ENCODE measurements at places on chromosomes 2 and 18.

DNA sequence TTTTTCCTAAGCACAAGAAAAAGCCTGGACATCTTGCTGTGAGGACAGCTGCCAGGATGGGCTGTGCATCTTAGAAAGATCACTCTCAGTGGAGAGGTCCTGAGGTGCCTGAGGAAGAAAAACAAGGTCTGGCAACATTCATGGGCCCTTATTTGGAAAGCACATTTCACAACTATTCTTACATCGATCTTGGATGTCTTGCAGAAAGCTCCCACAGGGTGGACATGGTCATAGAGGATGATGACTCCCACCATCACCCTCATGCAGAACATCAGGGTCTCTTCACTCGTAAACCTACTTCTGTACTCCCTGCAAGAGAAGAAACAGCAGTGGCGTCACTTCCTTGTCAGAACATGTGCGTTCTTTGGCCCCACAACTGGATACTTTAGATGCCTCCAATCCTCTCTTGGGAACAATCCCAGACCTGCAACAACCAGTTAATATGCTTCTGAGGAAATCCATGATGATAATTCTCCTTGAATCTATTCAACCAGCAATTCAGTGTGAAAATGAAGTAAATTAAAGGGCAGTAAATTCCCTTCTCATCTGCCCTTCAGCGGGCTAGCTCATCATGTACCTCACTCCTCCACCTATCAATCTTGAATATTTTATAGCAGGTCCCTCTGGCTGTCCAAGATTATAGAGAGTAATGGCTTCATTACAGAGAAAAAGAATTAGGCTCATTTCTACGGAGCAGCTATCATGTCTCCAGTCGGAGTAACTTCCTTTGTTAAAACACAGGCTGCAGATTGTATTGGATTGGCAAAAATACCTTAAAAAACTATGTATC lies 106.2 kb downstream of the CYRIA start:
- DNase-seq = no peak

DNA sequence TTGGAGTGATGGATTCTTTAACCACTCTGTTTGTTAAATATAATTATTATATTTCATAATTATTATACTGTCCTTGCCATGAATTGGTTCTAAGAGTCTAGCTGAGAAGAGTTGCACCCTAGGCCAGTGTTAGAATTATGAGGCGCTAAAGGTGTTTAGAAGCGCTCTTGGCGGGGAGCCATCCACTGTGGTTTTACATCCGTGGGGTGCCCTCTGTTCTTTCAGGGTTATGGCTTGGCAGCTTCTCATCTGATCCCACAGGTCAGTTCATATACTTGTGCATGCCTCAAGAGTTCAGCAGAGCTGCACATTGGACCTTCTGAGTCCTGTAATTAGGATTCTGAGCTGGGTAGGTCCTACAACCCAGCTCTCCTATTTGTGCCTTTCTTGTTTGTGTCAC lies 9.1 kb downstream of the ASAP2 start:
- no peak for DNase-seq

- DNase-seq = no peak
These were observed 14.2 kb downstream of the INPP1 start for GRCh38 chr2:190357600-190357999.

DNA sequence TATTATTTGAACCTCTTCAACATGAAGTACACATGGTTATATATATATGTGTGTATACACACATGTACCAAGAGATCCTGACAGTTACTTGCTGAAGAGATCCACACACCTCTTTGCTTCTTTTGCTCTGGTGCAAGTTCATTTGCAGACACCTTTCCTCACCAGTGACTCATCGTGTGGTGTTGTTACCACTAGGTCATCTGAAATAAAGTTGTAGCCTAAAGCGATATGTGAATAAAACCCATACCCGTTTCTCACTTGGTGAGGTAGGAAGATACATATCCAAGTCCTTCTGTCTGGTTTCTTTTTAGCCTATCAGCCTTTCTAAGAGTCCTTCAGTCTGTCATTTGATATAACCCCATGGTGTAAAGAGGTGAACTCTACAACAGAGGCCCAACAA lies 379.4 kb upstream of the RAB12 start:
- peak; percentile 8 for DNase-seq

- no peak for DNase-seq
These were observed 219.1 kb upstream of the BOD1L2 start for GRCh38 chr18:56927786-56928185.

DNA sequence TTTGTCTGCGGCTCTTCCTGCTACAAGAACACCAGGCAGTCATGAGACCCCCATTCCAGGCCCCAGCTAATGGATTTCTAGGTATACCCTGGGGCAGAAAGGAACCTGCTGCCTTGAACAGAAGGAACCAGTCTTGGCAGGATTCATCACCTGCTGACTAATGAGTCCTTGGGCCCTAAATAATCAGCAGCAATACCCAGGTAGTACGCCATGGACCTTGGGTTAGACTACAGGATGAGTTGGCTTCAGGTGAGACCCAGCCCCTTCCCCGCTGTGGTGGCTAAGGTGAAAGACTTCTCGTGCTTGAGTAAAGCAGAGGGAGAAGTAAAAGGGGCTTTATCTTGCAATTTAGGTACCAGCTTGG lies 105.0 kb downstream of the SPIRE1 start:
- DNase-seq = no peak

- DNase-seq = peak; percentile 44
These were observed 75.3 kb upstream of the NPAS2 start for GRCh38 chr2:100744589-100744988.

GRCh38 chr18:66603941-66604627 lies at the start of gene CDH19:
TSS of gene CDH19 (minus strand) at chr18:66604090. CDS start at chr18:66572204, 31,886 bp downstream.
- no peak for DNase-seq

DNA sequence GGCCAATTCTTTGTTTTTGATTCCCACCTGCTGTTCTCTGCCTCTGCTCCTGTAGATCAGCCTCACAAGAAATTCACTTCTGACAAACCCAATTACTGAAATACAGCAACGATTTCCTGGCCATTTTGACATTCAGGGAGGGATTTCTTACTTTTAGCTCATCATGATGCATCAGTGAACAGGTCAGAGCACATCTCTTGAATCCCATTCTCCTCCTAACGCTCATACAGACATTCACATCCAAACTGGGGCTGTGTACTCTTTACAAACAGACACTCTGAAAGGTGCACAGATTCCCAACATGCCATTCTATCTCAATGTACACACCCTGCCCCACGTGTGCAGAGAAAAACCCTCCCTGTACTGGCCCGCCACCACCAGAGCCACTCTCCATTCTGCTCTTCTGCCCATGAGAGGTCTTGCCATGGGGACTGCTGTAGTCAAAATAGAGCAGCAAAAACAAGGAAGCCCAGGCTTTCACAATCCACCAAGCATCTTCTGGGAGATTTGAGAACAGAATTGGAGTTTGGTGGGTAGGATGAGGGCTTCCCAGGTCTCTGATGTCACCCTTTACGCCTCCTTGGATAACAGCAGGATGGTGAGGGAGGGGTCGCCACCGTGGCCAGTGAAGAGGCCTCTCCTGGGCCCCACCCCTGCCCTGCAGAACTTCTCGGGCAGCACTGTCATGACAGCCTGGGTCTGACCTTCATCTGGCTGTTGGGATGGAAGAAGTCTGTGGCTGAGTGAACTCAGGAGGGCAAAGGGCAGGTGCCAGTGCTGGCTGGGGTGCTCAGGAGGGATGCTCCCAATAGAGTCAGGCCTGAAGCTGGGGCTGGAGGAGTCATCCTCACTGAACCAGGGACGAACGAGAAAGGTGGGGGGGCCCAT lies 41.9 kb upstream of the ZFP36L2 start:
- DNase-seq = no peak

- DNase-seq = no peak
These were observed 93.2 kb downstream of the MYOM1 start for GRCh38 chr18:3126457-3127097.

- no peak for DNase-seq
These were observed 24.6 kb downstream of the DOCK10 start for GRCh38 chr2:225017713-225018112.

DNA sequence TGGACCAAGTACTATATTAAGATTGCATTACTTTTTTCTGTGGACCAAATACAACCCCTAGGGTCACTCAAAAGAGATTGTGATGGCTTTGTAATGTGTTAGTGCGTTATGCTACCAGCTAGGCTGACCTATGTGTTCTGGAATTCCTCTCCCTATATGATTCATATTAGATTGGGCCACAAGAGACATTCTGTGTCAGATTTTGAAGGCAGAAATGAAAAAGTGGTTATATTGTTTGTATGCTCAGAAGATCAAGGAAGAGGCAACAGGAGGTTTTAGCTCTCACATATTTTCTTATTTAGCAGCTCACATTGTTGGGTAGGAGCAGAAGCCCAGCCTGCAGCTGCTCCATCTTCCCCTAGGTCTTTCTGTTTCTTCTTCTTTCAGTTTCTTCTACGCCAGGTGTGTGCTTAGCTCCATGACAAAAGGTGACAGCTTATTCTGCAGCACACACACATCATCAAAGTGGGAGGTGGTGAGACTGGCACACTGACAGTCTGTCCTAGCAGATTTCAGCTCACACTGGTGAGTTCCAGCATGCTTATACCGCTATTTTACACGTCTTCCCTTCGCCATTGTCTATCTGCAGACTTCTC lies 156.8 kb upstream of the UBE2E3 start:
- peak; percentile 49 for DNase-seq

GRCh38 chr2:34372967-34373366 lies 773.9 kb upstream of the FAM98A start:
- DNase-seq = no peak

DNA sequence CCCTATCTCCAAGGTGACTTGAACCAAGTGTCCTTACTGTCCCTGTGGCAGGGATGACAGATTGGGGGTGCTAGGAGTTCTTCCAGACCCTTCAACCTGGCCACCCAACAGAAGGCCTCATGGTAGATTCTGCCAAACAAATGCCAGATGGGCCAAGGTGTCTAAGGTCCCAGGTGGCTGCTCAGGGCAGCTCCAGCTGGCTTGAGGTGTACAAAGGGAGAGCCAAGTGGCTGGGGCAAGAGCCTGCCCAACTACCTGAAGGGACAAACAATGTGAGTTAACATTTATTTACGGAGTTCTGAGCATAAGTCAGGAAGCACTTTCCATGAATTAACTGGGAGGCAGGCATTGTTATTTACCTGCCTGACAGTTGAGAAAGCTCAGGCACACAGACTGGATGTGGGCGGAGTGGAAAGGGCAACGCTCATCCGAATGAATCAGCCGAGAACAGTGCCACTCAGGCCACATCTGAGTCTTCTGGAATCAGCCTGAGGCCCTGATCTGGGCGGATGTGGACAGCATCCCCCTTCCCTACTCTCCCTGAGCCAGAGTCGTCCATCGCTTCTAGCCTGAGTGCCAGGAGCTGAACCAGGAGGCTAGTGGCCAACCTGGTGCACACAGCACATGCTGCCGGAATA lies 4.4 kb upstream of the KCNIP3 start:
- no peak for DNase-seq

- DNase-seq = no peak
These were observed 93.7 kb downstream of the TMEM17 start for GRCh38 chr2:62412347-62412742.

DNA sequence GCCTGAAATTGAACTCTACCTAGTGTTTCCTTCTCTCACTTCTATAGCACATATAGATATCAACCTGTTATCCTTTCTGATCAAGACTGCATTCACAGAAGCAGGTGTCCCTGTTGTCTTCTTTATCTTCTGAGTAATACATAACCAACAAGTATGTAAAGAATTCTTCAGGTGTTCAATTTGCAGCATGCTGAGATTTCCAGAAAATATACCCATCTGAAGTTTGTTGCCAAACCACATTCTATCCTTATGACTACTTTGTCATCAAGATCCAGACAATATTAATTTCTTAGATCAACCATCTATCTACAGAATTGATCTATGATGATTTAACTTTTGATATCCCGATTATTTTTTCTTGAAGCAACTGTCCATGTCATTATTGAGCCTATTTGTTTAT lies 69.5 kb downstream of the TGFA start:
- no peak for DNase-seq

DNA sequence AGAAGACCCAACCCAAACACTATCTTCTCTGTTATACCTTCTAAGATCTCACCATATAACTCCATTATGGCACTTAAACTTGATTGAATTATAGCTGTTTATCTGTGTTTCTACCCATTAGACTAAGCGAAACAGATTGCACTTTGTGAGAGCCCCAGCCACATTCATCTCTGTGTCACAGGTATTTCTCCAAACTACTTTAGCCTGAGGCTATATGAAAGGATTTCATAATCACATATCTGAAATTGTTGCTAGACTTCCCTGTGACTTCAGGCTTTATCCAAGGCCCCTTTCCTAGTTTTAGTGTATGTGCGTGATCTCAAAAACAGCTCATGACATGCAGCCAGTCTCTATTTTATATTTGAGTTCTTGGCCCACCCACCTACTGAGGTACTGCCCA lies 745.0 kb upstream of the ACVR2A start:
- DNase-seq = no peak

DNA sequence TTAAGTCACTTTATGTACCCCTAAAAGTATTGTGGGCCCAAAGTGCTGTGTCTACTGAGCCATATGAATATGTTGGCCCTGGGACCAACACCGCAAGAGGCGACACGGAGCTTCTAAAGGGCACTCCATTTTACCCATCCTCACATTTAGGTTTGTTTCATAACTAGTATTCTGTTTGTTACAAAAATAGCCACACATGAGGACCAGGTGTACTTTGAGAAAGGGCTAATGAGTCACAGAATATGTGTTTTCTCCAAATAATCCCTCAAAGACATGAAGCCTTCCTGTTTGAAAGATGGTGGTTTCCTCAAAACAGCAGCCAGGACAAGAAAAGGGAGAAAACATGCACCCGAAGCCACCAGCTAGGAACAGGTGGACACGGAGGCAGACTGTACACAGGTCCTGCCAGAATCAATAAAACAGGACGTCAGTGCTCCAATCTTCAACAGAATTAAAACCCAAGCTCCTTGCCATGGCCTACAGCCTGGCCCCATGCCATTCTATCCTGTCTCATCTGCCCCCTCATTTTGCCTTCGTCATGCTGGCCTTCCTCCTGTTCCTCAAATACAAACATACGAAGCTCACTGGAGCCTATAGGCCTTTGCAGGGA lies 21.8 kb upstream of the GRB14 start:
- no peak for DNase-seq

DNA sequence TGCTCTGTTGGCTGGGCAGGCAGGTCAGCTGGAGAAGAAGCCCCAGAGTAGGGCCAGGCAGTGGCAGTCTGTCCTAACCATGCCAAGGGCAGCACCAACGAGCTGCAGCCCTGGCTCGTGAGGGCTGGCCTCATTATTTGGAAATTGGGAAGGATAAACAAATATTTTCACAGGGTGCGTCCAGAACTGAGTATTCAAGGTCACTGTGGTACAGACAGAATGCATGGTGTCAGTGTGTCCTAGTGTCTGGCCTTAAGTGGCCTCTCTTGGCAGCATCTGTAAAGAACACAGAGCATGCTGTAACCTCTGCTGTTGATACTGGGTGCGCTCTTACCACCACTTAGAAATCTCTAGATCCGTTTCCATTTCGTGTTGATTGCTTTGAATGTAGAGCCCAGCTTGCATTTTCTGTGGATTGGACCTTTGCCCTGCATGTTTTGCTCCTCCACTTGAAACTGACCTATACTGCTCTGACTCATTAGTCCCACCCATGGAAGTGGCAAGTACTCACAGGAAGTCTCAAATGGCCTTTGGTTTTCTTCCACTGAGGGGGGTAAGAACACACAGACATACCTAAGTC lies 88.2 kb downstream of the GREB1L start:
- DNase-seq = peak; percentile 90
